ENCODE measurements at places on chromosomes 3 and 15.
A peak's percentile ranks its signal among the peaks of the same experiment; 100 is the strongest.

- DNase-seq = peak; percentile 61
Measured at GRCh38 chr3:187025656-187026316, 95.5 kb downstream of the ST6GAL1 start.

DNA sequence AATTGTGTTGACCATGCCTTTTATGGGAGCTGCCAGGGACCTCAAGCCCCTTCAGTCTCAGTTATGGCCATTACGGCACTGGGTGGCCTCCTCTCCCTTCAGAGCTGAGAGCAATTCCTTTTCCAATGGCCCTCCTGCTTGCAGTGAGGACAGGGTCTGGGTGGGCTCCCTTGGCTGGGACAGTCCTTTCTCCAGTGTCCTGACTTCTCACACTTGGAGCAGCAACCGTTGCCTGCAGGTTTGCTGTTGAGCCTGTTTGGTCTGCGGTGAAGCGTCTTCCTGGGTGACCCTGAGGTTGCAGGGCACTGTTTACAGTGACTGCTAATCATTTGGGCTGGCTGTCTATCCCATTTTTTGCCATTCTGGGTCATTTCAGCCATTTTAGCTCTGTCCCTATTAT, 3.5 kb upstream of the CCDC80 start:
- no peak for DNase-seq

GRCh38 chr15:71316911-71317310, 201.6 kb downstream of the THSD4 start:
- DNase-seq = no peak

DNA sequence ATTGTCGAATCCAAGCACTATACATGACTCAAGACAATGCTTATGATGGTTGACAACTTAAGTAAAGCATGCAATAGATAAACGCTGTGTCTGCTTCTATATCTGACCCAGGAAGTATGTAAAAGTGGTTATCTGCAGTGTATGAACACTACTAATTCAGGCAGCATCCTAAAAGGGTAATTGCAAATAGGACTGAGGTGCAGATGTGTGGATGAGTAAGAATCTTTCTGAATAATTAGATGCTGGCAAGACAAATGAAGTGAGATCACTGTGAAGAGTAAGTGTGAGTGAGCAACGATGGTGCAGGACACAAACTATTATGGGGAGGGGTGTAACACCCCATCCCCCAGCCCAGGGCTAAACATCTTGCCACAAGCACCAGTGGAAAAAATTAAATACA, 195.7 kb upstream of the CHRNA7 start:
- DNase-seq = no peak

DNA sequence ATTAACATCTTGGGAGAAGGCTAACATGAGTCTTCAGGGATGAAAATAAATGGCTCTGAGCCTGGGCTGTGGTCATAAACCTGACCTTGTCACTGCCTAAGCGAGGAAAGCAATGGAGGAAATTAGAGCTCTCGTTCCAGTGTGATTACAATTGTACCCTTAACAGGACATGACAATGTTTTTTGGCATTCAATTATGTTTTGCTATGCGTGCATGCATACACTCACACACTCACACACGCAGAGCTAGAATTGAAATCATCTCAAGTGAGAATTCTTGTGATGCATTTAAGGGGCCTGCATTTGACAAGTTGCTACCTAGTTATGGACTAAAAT, 24.1 kb downstream of the ZNF80 start:
- DNase-seq = no peak

DNA sequence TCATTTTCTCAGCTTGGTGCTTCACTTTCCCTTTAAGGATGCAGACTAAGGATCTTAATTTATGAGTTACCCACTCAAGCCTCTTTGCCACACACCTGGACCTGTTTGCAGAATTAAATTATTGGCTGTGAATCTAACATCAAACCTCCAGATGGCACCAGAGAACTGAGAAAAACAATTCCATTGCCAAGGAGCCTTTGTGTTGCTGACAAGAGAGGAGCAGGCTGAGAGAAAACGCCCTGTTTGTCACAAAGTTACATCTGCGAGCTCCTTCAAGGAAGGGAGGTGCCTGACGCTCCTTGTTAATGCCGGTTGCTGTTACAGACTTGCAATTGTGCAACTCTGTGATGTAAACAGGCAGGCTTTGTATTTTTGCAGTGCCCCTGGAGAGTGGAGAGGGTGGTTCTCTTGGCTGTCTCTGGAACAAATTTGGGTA, 36.3 kb upstream of the TMC3 start:
- DNase-seq = peak; percentile 52

DNA sequence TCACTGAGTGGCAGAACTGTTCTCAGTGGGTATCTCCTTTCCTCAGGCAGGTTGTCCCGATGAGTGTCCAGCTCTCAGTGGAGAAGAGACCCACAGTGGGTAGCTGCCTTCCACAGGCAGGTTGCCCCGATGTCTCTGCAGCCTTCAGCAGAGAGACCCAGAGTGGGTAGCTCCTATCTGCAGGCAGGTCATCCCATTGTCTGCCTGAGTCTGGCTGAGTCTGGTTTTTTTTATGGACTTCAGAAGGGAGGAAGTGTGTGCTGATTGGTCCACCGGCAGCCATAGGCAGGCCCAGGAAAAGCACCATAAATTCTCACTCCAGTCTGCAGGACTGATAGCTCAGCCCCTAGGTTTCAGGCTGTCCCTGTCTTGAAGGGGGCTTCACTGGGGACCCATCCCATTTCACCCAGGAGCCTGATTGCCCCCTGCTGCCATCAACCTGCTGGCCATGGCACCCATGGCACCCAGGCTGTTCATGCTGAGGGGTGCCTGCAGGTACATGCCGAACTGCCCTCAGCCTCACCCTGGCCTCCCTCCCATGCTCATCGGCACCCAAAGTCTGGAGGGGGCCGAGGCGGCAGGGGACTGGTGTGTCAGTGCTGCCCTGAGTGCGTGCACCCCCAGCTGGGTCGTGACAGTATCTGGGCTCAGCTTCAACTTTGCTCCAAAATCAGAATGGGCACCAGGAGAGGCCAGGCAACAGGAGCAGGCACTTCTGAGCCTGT, 3.6 kb upstream of the LIMD1 start:
- DNase-seq = no peak

GRCh38 chr15:82871358-82871757, 61.9 kb downstream of the WHAMM start:
- no peak for DNase-seq

DNA sequence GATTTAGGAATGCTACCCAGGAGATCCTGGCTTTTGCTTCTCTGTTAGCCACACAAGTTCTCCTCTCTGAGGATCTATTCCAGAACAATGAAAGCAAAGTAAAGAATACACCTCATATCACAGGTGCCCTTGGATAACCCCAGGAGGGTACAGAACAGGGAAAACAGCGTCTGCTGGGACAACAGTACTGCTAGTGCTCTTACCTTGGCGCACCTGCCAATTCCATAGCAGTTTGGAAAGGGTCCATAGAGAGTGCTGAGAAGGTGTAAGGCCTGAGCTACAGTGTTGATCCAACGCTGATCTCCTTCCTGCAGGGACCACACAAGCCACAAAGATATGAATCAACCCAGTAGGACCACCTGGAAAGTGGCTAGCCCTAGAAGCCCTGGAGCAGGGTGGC, 12.9 kb upstream of the PRC1 start:
- no peak for DNase-seq

DNA sequence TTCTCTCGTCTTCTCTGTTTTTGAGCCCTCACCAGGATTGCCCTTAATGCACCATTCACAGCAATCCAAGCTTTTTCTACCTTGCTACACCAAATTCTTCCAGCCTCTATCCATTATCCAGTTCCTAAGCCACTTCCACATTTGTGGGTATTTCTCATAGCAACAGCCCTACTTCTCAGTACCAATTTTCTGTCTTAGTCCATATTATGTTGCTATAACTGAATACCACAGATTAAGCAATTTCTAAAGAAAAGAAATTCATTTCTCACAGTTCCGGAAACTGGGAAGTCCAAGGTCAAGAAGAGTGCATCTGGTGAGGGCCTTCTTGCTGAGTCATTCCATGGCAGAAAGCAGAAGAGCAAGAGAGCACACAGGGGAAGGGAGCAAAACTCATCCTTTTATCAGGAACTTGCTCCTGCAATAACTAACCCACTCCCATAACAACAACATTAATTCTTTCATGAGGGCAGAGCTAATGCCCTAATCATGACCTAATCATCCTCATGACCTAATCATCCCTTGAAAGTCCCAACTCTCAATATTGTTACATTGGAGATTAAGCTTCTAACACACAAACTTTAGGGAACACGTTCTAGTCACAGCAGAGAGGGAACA, 9.7 kb upstream of the EIF1B start:
- DNase-seq = no peak

GRCh38 chr15:68775671-68776476, 44.8 kb downstream of the ANP32A start:
- no peak for DNase-seq

DNA sequence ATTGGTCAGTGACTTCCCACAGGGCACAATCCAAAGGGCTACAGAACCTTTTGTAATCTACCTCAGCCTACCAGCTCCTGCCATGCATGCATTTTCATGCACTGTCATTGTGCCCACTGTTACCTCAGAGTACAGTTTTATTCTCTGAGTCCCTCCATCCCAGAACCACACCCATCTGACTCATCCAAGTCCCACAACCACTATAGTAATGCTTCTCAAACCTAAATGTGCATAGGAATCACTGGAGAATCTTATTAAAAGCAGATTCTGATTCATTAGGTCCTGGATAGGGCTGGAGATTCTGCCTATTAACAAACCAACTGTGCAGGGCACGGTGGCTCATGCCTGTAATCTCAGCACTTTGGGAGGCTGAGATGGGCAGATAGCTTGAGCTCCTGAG, 3.7 kb upstream of the B3GALNT1 start:
- DNase-seq = no peak

GRCh38 chr3:8778475-8778874, 9.1 kb upstream of the OXTR start:
- DNase-seq = no peak

GRCh38 chr3:146139586-146140110, 21.3 kb downstream of the PLOD2 start:
- no peak for DNase-seq

DNA sequence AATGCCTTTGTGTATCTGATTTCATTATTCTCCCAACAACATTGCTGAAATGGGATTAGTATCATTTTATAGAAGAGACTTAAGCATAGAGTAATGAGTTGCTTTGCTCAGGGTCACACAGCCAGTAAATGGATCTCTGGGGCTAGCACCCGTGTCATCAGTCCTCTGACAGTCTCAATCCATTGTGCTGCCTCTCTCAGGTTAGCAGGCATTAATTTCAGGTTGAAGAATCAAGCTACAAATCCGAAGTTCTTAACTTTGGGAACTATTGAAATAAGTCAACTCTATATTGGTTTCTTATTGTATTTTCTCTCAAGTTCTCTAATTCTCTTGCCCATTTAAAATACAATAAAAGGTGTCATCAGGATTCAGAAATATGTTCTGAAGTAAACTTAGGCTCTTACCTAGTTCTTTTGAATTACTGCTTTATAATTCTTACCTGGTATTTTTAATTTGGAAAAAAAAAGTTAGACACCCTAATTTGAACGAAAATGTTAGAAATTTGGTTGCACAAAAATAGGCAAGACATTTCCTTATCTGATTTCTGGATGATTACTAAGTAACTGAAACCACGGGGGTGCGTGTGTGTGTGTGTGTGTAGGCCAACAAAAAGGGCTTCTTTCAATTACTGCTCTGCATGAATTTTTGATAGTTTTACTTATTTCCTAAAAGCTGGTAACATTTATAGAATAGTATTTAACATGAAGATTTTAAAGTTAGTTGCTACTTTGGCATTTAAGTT, 189.8 kb downstream of the MBNL1 start:
- DNase-seq = no peak

GRCh38 chr3:66023229-66023628, 15.5 kb downstream of the MAGI1 start:
- no peak for DNase-seq

DNA sequence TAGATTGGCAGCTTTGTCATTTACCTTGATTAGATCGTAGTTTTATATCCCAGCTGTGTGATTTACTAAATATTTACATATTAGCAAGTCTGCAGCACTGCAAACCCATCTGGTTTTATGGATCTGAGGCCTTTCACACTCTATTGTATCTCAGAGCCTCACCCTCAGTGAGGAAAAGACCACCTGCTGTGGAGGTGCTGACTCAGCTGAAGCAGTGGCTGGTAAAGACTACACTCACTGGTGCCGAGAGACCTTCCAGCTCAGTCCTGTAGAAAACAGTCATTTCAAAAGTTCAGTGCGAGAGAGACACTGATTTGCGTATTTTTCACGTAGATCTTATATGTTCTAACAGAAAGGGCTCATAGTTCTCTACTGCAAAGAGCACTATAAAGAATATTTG, 307.8 kb upstream of the TPM1 start:
- DNase-seq = no peak

- no peak for DNase-seq
Measured at GRCh38 chr3:147428754-147429153, 19.6 kb downstream of the ZIC1 start.

DNA sequence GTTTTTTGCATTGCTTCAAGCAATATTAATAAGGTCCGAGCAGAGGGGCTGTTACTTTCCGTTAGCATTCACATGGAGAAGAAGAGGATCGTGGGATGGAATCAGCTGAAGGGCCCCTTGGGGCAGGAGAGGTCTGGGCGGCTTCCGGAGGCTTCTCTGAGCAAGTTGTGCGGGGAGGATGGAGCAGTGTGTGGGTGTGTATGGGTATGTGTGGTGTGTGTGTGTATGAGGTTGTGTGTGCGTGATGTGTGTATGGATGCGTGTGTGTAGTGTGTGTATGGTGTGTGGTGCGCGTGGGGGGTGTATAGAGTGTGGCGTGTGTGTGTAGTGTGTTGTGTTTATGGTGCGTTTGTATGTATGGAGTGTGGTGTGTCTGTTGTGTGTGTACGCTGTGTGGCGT, 25.8 kb downstream of the GABRA5 start:
- DNase-seq = no peak

- DNase-seq = no peak
Measured at GRCh38 chr15:57221134-57221533, 155.2 kb upstream of the CGNL1 start.

- no peak for DNase-seq
Measured at GRCh38 chr3:43279082-43279481, 7.3 kb upstream of the SNRK start.

GRCh38 chr3:38039101-38039898, at the start of gene DLEC1:
Gene DLEC1 (plus strand): TSS chr3:38039208. CDS start chr3:38039226, 18 bp downstream.
- peak; percentile 94 for DNase-seq

GRCh38 chr15:90058308-90058707, 44.0 kb downstream of the IDH2 start:
- DNase-seq = no peak

All from activated CD4-positive, alpha-beta T cell treated with anti-CD3 and anti-CD28 coated beads, Interleukin-2, Interleukin-6, amounts not matched to agents 100 ng/mL and 50 ng/mL, durations not matched to agents 16 hours and 8 hours (primary cell).